H9 (cell line): ENCODE measurements at places on chromosomes 1 and 21. TPM values are rescaled to one million over a fixed set of nuclear protein-coding genes. Genes with fewer than 3 reads are reported as not detected.

UQCRHL gene
- 2.0 and 2.6 TPM in 2 replicates for total RNA-seq

DNA sequence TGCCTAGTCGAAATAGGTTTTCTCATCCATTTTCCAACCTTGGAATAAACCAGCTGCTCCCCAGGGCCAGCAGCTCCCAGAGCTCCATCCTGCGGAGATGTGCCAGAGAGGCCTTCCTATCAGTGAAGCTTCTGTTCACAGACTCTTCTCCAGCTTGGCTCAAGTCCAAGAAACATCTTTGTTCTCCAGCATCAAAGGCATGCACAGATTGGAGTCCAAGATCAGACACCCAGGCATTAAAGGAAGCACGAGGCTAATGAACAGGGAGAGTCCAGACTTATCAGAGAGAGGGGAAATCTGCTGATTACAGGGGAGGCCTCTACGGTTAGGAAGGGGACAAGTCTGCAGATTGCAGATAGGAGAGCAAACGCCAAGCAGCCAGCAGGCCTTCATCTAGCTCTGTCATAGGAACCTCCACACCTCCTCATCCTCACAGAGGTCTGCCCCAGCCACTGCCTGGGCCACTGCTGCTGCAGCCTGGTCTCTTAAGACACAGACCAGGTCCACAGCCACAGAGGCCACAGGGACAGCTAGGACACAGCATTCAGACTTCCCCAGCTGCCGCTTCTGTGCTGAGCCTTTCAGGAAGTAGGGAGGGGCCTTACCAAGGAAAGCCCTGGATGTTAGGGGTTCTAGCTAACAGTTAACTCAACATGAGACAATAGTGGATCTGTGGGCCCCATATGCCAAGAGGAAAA is 3.4 kb downstream of the PRR9 start:
- DNase-seq: no peak

DNA sequence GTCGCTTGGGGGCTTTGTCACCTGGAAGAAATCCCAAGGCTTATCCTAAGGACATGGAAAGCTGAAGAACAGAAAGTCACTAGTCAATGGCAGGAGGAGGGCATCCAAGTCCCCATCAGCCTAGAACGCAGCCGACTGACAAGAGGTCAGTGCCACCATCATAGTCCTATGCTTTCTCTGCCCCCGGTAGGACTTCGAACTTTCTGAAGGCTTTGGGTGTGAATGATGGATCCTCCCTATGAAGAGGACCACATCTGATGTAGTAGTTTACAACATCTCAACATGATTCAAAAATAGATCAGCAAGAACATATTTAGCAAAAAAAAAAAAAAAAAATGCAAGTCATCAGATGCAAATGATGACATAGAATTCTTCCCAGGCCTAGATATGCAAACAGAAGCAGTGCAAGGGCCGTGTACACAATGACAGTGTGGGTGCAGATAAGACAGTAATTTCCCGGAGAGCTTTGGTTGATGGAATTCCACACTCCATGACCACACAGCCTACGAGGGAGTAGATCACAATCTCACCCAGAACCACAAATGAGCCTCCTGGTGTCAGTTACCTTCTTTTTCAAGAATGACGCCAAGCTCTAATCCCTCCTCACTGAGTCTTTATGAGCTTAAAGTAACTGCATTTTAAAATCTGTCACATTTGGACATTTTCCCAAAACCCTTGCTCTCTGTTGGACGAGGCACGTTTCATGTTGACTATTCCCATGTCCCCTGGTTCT is 88.2 kb downstream of the PSMG1 start:
- no peak for DNase-seq

GRCh38 chr1:63116016-63116415 is 206.4 kb upstream of the FOXD3 start:
- DNase-seq: no peak

GRCh38 chr1:228748431-228748830 is 13.2 kb downstream of the RHOU start:
- no peak for DNase-seq

GRCh38 chr1:222736470-222736869 is 532 bp upstream of the FAM177B start:
- DNase-seq: peak; percentile 79

DNA sequence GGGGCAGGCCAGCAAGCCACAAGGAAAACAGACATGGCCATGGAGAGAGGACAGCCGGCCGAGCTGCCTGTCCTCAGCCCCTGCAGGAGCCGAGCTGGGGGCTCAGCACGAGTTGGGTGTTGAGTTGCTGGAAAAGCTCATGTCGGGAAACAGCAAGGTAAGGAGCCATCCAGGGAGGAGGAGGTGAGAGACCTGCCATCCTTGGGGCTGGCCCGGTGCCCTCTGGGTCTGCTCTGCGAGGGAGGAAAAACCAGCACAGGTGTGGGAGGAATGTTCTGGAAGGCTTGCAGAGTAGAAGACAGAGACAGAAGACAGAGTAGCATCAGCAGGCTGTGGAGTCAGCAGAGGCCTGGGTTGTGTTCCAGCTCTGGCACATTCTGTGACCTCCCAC is 548.8 kb downstream of the PTPRU start:
- no peak for DNase-seq

DNA sequence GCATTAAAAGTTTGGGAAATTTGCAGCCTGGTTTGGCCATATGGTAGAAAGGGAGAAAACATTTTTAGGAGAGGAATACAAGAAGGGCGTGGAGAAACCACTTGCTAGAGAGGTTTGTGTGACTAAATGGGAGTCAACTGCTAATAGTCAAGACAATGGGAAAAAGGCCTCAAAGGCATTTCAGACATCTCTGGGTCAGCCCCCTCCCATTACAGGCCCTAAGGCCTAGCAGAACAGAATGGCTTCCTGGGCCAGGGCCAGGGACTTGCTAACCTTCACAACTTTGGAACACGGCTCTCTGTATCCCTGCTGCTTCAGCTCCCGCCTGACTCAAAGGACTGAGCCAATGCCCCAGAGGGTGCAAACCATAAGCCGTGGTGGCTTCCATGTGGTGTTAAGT is 752.3 kb upstream of the ADAMTS5 start:
- no peak for DNase-seq

OPRD1 gene
- total RNA-seq: 1.8 and 2.5 TPM in 2 replicates

DNA sequence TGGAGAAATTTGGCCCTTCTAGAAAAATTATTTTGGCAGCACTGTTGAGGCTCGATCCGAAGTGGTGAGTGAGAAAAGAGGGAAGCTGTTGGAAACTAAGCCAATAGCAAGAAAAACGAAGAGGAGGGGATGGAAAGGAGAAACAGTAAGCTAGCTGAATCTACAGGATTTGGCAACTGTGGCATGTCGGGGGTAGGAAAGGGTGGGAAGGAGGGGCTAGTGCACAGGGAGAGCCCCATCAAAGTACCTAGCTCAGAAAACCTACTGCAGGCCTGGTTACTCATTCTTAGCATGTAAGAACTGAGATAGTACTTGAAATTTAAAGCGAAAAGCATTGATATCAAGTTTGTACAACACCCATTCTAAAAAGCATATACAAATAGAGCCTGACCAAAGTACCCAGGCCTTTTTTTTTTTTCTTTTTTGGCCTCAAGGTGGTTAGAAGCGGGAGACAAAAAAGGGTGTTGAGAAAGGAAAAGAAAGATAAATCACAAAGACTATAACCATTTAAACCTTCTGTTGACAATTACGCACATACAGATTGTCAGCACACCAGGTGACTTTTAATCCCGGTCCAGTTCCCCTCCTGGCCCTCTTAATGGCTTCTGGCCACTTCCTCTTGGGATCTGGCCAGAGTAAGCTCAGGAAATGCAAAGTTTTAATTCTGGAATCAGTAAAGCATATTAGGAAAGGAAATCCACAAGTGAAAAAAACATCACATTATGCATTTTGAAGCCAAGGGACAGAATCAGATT is 50.4 kb downstream of the SLC16A1 start:
- no peak for DNase-seq

LRRC71 gene
- total RNA-seq: not detected in 2 replicates

GRCh38 chr1:30758785-30759380 is 1.3 kb upstream of the LAPTM5 start:
- DNase-seq: no peak

GPR52 gene
- total RNA-seq: 0.28 and 0.33 TPM in 2 replicates

GIPC2 gene
- total RNA-seq: 0.85 and 0.90 TPM in 2 replicates

GRCh38 chr1:61085206-61085982 is 3.0 kb downstream of the NFIA start:
- DNase-seq: no peak

- DNase-seq: peak; percentile 75
Measured at GRCh38 chr1:153697191-153698019, 18.9 kb downstream of the NPR1 start.

DNA sequence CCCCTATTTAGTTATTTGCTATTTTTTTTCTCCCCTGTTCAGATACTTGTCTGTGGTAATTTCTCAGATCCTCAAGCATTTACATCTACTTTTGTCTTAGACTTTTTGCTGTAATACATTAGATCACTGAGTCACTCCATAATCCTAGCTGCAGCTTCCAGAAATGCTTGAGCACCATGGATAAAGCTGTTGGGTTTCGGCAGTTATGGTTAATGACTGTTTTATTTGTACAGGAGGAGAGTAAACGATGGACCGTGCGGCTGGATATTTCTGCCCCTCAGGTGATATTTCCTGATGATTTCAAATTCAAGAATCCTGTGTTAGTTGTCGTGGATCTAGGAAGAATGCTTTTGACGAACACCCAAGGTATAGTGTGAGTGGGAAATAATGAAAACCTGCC is 42.9 kb downstream of the VPS13D start:
- no peak for DNase-seq

GUCA2B gene
- not detected in 2 replicates for total RNA-seq

GBP6 gene
- not detected in 2 replicates for total RNA-seq

DNA sequence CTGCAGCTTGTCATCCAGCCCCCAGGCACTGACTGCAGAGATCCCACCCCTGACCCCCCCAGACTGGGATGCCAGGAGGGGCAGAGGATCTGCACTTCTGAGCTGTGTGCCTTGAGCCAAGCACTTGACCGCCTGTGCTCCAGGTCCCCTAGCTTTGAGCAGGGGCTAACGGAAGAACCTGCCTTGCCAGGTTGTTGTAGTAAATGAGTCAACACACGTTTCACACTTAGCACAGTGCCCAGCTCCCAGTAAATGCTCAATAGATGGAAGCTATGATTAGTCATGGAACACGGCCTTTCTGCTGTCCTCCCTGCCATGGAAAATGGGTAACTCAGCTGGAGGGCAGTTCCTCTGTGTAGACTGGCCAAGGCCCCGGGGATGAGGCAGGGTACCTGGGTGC is 24.1 kb downstream of the IFFO2 start:
- no peak for DNase-seq

CRP gene
- total RNA-seq: not detected in 2 replicates

GRCh38 chr1:45051005-45051772 is 39.1 kb downstream of the UROD start:
- no peak for DNase-seq

CELA3B gene
- not detected in 2 replicates for total RNA-seq

- DNase-seq: peak; percentile 40
Measured at GRCh38 chr1:189787201-189787600, 690.5 kb downstream of the BRINP3 start.

ZFP69 gene
- 6.8 and 7.6 TPM in 2 replicates for total RNA-seq

DNA sequence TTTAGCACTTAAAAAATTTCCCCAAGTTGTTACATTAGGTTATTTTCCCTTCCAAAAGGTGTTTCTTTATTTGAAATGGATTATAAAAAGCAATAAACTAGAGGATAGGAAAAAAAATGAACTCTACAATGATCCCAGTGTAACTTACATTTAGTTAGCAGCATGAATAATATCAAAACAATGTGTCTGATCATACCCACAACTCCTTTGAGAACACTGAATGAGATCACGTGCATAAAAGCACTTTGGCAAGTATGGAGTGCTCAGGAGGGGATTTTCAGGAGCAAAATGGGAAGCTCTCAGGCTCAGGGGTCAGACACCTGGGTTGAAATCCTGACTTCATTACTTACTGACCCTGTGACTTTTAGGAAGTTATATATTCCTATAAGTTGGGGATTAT is 369.7 kb upstream of the PROX1 start:
- DNase-seq: no peak

- DNase-seq: no peak
Measured at GRCh38 chr21:32371913-32372314, 20.9 kb downstream of the URB1 start.

DNA sequence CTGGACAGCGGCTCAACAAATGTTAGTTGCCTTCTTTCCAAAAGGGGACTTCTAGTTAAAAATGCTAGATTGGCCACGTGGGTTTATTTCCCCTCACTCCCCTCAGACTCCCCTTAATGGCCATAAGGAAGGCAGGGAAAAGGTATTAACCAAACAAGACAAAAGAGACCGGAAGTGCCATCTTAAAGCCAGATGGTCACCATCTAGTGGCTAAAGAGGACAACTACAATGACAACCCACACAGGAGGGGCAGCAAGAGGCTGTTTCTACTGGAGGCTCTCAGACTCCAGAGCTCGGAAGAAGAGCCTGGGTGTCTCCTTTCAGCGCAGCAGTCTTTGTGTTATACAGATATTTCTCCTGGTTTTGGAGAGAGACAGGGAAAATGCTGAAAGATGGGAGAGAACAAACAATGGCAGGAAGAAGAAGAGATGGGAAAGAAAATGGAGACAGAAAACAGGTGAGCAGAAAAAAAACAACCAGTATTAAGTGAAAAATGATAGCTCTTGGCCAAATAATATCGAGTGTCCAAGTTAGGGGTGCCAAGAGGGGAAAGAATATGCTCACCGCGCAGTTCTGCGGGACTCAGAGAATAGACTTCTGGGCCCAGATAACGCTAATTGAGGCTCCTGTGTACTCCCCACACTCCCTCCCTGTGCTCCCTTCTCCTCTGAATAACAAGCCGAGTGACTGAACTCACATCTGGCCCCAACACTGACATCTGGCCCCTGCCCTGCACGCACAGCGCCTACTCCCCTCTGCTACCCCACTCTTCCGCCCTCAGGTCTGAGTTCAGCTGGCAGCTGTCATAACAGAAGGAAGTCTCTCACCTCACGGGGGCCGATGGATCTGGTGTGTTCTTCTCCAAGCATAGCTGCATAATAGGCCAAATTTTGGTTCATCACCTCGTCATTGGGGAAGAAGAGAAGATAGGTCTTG is 9.6 kb downstream of the P3H1 start:
- DNase-seq: peak; percentile 70

- DNase-seq: no peak
Measured at GRCh38 chr1:45530632-45531135, 9.0 kb upstream of the PRDX1 start.

DNA sequence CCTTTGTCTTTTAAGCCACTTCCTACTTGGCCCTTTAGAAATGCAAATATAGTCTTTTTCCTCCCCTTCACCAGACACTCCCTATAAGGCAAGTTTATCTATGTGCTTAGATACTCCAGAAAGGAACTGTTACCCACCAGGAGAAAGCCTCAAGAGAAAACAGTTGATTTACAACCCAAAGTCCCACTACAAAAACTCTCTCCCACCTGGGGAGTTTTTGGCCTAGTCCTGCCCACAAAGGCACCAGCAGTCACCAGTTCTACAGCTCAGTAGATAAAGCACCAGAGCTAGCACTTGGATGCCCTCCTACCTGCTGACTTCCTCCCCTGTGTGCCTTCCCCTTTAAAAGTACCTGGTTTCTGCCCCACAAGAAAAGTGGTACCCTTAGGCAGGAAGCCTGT is 27.7 kb upstream of the HAO2 start:
- peak; percentile 71 for DNase-seq
